T-cell (primary cell): ENCODE measurements at places on chromosomes 16 and 17.

GRCh38 chr17:19986941-19987861 is 9.6 kb upstream of the AKAP10 start:
- H3K27me3 ChIP-seq, result no peaks in the 10 kb centered on the region
- H3K27ac ChIP-seq, result no peak overlapping the region
- H3K36me3 ChIP-seq, result no peaks in the 10 kb centered on the region
- no peak for DNase-seq

DNA sequence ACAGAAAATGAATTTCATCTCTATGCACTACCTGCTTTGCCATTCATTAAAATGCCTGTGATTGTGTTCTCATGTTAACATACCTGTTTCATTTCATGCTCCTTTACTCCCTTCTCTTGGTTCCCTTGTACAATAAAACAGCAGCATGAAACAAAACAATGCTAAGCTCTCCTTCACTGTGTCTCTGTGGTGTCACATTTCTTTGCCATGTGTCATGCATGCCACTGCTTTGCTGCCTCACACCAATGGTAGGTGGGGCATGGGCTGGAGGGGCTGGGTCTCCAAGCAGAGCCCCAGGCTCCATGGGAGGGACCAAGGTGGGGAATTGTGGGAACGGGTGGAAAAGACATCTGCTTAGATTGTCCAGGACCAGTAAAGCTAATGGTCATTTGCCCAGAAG is 83.6 kb downstream of the RGS9 start:
- H3K36me3 ChIP-seq, result no peaks in the 10 kb centered on the region
- no peak overlapping the region for H3K27ac ChIP-seq
- no peak overlapping the region for H3K4me3 ChIP-seq
- no peaks in the 10 kb centered on the region for H3K27me3 ChIP-seq

DNA sequence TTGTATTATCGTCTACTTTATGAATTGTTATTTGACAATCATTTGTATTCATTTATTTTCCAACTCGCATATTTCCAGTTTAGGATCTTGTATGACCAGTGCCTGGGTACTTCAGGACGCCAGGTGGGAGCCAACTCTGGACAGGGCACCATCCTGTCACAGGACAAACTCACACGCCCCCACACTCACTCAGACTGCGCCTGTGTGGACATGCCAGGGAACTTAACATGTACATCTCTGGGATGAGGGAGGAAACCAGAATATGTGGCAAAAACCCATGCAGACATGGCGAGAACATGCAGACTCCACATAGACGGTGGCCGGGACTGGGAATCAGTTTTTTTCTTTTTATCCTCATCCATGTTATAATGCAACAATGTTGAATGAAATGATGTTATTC is 68.5 kb downstream of the CLEC16A start:
- no peak overlapping the region for H3K4me3 ChIP-seq
- no peaks in the 10 kb centered on the region for H3K27me3 ChIP-seq
- peaks cover 7% of the 10 kb centered on the region for H3K36me3 ChIP-seq

- H3K27ac ChIP-seq, result no peak overlapping the region
- no peak for DNase-seq
- no peaks in the 10 kb centered on the region for H3K36me3 ChIP-seq
Observed at GRCh38 chr16:83870830-83871229, 28.1 kb upstream of the MLYCD start.
